Stimulated activated CD4-positive, alpha-beta T cell treated with anti-CD3 and anti-CD28 coated beads, Interleukin-4, amount 100 ng/mL, for 48 hours (primary cell): ENCODE measurements at places on chromosomes 6 and 20.

GRCh38 chr20:64143018-64143801, 21.0 kb upstream of the MYT1 start:
- no peak for DNase-seq

DNA sequence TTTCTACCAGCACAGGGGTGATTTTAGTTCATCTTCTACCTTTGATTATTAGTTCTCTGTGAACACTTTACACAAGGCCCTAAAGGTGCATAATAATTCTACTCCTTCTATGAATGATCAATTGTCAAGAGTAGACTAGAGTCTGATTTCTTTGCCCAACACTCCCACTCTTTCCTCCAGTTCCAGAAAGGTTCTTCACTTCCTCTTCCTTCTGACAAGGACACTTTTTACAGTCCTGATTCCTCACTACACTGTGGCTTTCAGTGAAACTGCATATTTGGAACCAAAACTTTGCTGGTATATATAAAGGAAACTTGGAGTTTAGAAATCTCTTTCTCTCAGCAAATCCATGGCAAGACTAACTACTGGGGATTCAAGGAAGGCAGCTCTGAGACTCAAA, 10.6 kb upstream of the RSPO3 start:
- no peak for DNase-seq

DNA sequence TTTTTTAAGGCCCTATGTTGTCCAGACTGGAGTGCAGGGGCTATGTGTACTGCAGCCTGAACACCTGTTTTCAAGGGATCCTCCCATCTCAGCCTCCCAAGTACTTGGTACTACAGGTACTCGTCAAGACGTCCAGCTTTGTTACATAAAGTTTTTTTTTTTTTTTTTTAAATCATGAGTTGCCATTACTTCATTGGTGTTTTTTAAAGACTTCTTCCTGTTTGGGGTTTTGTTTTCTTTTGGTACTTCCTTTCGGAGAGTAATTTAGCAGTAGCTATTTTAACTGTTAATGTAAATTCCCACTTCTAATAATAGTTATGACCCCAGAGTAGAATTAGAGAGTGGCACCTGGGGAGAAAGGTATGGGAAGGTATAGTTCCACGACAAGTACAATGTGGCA, 10.5 kb downstream of the ZNFX1 start:
- DNase-seq, result no peak

GRCh38 chr6:36219081-36219480, 22.5 kb downstream of the BRPF3 start:
- no peak for DNase-seq
